Chondrocyte (in vitro differentiated cells): ENCODE measurements at places on chromosomes 1 and 21. TPM values are rescaled to one million over a fixed set of nuclear protein-coding genes. Genes with fewer than 3 reads are reported as not detected.

Gene BCAR3
- total RNA-seq: 12.1 to 20.6 TPM (median 18.5 TPM) in 3 replicates

Gene DCST2
- 0.30 to 0.36 TPM (median 0.36 TPM) in 3 replicates for total RNA-seq

Gene MTARC1
- 2.5 to 5.4 TPM (median 2.8 TPM) in 3 replicates for total RNA-seq

Gene C1orf87
- total RNA-seq: 0.21 to 0.65 TPM in 2 of 3 replicates, not detected in the other

Gene CRB1
- total RNA-seq: not detected in 3 replicates

Gene FCRL2
- not detected in 3 replicates for total RNA-seq

DNA sequence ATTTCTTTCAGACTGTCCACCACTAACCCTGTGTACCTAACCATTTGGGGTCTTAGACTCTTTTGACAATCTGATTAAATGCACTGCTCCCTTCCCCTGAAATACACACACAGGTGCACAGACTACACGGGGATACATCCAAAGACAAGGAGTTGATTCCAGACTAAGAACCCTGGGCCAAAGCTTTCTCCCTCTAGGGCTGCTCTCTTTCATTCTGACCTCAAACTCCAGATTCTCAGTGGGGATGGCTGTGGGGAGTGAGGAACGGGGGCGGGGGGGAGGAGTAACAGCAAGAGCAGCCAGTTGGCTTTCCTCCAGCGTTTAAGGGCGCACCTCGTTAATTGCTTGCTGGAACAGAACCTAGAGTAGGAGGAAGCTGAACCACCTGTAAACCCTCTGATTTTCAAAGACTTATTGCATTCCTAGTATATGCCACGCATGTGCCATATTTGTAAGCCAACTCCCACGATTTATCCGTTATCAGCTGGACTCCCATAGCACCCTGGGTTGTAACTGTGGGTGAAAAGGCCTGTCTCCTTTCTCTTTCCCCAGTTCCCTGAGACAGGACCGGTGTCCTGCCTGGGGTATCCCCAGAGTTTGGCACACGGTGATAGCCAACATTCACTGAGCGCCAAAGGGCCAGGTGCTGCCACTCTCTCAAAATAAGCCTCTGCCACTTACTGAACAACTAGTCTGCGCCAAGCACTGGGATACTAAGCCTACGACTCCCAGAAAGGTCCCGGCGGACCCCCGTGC, 920 bp downstream of the MTHFR start:
- no peak for DNase-seq

- no peak for DNase-seq
These were observed 495.6 kb upstream of the NEGR1 start for GRCh38 chr1:72777918-72778317.

- DNase-seq: peak; percentile 84
These were observed 30.9 kb downstream of the TRIM11 start for GRCh38 chr1:228375578-228376261.

DNA sequence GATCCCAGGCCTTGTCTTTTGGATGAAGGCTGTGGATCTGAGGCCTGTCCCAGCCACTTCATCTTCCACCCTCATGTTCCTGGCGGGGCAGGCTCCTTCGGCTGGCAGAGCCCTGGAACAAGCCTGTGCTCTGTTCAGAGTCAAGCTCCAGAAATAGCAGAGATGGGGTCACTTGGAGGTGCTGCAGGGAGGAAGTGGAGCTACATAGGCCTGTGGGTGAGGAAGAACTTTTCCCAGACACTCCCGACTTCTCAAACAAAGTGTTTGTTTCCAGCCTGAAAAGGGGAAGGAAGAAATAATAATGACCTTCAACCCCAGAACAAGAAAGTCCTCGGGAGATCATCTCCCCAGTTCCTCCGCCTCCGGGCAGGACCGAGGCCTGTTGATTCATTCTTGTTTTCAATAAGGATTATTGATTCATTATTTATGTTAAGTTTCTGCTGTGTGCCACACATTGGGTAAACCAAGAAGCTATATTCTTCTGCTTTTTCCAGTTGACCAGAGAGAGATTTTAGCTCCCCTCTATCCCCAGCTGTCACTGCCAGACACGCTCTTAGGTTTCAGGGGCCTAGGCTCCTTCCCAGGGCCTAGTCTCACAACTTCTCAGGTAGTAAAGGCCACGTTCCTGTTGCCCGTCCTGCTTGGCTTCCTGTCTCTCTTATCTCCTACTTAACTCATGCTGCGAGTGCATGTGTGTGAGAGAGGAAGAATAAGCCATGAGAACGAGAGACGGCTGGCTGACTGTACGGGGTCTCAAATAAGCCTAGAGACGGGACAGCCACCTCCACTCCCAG, 16.9 kb downstream of the IKBKE start:
- no peak for DNase-seq

DNA sequence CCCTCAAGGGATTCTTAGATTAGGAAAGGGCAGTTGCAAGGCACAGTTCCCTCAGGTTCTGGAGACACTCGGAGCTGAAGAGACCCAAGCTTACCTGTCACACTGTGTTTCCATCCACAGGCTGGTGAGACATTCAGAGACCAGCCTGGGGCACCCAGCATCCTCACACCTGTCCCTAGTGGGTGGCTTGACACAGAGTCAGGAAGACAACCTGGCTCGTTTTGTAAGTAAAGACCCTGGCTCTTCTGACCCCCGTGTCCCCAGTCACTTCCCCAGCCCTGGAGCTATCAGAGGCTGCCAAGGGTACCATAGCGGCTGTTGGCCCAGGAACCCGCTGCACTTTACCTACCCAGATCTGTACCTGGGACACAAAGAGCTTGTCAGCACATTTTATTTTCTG, 409.8 kb downstream of the MATN1 start:
- DNase-seq: peak; percentile 35

DNA sequence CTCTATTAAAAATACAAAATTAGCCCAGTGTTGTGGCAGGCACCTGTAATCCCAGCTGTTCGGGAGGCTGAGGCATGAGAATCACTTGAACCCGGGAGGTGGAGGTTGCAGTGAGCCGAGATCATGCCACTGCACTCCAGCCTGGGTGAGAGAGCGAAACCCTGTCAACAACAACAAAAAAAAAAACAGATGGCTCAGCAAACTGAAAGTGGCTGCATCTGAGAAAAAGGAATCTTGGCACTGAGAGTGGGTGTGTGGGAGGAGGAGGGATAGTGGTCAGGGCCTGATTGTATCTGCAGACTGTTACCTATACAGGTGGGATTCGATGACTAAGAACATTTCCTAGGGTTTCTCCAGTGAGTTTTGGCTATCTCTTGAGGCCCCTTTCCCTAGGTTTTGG, 122.2 kb upstream of the BARHL2 start:
- no peak for DNase-seq

- DNase-seq: no peak
These were observed 99.2 kb upstream of the ACTL8 start for GRCh38 chr1:17655922-17656321.

DNA sequence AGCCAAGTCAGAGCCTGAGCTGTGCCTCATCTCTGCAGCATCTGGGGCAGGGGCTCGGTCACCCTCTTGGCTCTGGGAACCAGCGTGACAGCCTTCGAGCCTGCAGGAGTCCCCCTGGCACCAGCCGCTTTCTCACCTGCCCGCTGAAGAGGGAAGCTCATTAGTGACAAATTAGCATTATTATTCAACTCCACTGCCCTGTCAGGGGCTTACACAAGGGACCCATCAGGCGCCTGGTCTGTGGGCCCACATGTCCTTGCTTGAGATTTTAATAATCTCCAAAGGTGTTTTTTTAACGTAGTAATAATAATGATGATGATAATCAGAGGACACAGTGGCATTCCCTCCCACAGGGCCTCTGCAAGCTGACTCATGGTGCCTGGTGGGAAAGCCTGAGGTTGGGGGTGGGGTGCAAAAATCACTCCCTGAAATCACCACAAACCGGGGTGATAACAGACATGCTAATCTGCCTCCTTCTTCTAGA, 98.1 kb upstream of the IGSF21 start:
- peak; percentile 58 for DNase-seq

GRCh38 chr1:234975122-234975940, 153.3 kb downstream of the TOMM20 start:
- peak; percentile 43 for DNase-seq

DNA sequence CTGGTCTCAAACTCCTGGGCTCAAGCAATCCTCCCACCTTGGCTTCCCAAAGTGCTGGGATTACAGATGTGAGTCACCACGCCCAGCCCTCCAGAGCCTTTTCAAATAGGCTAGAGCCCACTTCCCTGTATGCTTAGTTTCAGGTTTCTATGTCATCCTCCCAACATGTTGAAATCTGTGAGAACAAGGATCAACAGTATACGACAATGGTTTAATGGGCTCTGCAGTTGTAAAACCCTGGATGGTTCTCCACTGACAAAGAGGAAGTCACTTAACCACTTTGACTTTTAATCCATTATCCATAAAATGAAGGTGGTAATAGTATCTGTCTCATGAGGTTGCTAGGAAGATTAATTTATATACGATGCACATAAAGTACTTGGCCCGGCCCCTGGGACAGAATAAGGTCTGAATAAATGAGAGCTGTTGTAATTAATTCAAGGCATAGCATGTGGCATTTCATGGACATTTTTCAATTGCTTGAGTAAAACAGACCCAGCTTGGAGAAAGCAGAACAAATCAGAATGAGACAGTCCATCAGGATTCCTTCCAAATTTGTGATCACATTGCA, 113.9 kb upstream of the ZNF648 start:
- DNase-seq: no peak
